ENCODE measurements at places on chromosomes 3 and 15.

DNA sequence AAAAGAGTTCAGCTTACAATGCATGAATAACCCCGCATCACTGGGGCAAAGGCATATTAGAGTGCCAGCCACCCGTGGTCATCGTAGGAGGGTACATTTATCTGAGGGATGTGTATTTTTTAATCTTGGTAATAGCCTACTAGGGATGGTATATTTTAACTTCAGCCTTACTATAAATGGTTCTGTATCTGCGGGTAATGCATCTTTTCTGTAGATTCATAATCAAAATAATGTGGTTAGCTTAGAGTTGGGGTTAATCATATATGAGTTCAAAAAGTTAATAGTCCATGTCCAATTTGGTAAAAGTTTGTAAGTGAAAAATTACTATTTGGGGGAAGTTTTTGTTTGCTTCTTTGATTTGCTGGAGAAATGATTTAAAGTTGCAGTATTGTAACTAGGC is 263.7 kb upstream of the UBE2E1 start:
- no peak for DNase-seq

GRCh38 chr3:120648290-120648689 is 33.7 kb downstream of the HGD start:
- DNase-seq: no peak

GRCh38 chr3:152202976-152203626 is 65.6 kb upstream of the MBNL1 start:
- DNase-seq: no peak

GRCh38 chr3:12131351-12132090 is 27.2 kb downstream of the TIMP4 start:
- no peak for DNase-seq
